ENCODE measurements at places on chromosomes 11 and 22.

GRCh38 chr11:9082575-9082974, 8.8 kb downstream of the SCUBE2 start:
- no peak for DNase-seq

- no peak for DNase-seq
Measured at GRCh38 chr22:27389727-27390075, 411.9 kb downstream of the MN1 start.

DNA sequence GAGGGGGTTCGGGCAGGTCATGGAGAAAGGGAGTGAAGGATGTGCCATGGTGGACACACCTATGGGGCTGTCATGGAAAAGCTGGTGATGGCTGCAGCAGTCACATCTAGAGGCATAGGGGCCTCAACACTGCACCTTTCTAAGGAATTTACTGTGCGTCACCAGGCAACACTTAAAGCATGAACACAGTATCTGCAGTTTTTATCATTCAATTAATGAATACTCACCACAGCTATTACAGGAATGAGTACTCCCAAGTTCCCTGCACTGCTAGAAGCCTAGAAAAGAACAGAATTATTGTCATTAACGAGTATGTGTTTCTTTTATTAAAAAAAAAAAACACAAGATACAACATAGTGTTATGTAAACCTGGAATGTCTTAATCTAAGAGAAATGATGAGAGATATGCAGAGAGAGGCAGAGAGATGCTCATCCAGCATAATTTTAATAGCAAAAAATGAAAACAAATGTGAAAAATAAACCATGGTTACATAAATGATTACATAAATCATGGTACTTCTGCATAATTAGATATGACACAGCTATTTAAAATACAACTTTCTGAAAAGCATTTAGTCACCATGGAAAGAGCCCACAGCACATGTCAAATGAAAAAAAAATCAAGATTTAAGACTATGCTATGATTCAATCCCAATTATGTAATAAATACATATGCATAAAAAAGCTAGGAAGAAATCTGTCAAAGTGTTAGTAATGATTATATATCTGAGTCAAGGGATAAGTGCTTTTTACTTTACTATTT, 19.2 kb downstream of the SERPIND1 start:
- no peak for DNase-seq

- DNase-seq = peak; percentile 38
Measured at GRCh38 chr11:112297248-112297866, 36.7 kb upstream of the PLET1 start.

DNA sequence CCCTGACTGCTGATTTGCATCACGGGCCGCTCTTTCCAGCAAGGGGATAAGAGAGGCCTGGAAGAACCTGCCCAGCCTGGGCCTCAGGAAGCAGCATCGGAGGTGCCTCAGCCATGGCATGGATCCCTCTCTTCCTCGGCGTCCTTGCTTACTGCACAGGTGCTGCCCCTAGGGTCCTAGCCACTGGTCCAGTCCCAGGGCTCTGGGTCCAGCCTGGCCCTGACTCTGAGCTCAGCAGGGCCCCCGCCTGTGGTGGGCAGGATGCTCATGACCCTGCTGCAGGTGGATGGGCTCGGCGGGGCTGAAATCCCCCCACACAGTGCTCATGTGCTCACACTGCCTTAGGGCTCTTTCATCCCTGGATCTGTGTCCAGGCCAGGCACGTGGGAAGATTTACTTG, 7.0 kb upstream of the IGLL5 start:
- no peak for DNase-seq

- DNase-seq = peak; percentile 26
Measured at GRCh38 chr11:20110908-20111669, 49.2 kb downstream of the DBX1 start.

DNA sequence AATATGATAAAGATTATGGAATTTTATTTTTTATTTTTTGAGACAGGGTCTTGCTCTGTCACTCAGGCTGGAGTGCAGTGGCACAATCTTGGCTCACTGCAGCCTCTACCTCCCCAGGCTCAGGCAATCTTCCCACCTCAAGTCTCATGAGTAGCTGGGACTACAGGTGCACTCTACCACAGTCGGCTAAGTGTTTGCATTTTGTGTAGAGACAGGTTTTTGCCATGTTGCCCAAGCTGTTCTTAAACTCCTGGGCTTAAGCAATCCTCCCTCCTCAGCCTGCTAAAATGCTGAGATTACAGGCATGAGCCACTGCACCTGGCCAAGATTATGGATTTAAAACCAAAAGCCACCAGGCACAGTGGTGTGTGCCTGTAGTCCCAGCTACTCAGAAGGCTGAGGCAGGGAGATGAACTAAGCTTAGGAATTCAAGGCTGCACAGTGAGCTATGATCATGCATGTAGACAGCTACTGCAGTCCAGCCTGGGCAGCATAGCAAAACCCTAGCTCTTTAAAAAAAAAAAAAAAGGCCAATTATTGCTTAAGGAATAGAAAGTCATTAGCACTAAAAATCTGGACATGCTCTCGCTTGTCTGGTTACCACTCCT, 20.2 kb upstream of the CCND1 start:
- DNase-seq = no peak

DNA sequence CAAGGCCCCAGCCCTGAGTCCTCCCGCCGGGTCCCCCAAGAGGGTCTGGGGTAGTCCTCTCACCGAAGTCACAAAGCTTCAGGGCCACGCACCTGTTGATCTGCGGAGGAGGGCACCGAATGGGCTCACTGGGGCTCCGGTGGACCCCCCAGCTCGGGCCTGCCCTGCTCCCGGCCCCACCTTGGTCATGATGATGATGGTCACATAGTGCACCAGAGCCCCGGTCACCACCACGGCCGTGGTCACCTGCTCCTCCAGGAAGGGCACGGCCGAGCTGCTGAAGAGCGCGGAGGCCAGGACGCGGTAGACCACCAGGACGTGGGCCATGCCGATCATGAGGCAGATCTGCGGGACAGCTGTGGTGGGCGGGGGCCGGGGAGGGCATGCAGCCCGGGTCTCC, 13.5 kb upstream of the SIGIRR start:
- DNase-seq = no peak

DNA sequence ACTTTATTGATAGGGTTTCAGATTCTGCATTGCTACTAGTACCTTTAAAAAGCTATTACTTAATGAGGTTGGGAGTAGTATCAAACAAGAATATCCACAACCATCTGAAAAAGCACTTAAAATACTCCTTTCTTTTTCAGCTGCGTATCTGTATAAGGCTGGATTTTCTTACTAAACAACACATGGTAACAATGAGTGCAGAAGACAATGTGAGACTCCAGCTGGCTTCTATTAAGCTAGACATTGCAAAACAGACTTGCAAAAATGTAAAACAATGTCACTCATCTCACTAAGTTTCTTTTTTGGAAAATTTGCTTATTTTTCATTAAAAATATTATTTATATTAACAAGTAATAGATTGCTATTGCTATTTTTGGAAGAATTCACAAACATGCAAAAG, 132.6 kb downstream of the WNT11 start:
- DNase-seq = no peak

DNA sequence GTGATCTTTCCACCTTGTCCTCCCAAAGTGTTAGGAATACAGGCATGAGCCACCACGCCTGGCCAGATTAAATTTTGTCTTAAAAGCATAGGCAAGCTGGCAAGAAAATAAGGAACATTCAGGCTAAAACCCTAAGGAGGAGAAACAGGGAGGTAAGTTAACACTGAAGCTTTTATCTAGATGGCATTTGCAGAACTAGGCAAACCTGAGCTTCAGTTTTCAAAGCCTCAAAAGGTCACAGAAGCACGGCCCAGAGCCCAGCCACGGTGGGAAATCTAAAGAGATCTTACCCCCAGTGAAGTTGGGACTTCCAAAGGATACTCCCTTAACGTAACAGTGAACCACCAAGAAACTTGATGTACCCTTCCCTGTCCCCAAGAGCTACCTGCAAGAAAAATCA, 28.4 kb downstream of the PC start:
- DNase-seq = no peak

DNA sequence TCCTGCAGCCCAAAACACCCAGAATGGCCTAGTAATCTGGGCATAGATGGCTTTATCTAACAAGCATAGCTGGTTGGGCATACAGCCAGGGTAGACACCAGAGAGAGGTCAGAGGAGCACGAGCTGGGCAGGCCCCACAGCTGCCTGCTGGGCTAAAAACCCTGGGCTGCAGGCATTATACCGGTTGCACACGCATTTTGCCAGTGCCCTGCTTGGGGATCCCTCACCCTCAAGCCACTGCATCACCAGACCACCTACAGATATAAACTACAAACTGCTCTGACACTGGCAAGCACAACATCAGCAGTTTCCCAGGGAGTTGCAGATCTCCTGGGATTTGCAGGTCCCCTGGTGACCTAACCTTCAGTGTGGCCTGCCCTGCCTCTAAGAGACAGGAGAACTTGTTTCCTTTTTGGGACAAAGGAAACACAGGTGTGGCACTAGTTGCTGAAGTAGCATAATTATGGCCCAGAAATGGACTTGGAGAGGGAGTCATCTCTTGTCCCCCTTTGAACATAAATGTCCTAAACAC, 79.1 kb upstream of the SC5D start:
- no peak for DNase-seq

- DNase-seq = no peak
Measured at GRCh38 chr11:104390651-104391050, 226.7 kb upstream of the PDGFD start.

GRCh38 chr11:117457031-117457785, 129.6 kb downstream of the CEP164 start:
- DNase-seq = no peak

DNA sequence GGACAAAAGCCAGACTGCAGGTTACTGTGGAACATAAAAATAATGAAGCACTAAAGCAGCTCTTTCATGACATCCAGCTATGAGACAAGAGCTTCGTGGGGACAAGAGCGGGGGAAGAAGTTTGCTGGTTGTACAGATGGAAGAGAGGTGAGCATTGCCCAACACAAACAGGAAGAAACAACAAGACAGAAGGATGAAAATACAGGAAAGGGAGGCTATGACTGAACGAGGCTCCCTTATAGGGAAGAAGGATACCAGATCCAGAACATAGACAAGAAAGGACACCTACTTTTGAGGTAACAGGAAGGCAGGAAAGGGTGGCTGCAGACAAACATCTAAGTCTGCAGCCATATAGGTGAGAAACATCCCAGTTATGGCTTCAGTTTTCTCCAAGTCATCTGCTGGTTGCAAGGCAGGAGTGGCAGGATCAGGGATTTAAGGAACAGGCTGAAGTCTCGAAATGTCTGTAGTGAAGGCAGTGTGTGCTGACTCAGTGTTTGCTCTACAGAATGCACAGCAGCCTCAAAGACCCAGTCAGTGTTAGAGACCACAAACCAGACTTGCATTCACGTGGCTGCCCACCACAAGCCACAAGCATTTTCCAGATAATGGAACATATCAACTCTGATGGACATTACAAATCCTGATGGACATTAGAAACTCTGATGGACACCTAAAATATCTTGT, 1.9 kb downstream of the CLTCL1 start:
- DNase-seq = no peak

DNA sequence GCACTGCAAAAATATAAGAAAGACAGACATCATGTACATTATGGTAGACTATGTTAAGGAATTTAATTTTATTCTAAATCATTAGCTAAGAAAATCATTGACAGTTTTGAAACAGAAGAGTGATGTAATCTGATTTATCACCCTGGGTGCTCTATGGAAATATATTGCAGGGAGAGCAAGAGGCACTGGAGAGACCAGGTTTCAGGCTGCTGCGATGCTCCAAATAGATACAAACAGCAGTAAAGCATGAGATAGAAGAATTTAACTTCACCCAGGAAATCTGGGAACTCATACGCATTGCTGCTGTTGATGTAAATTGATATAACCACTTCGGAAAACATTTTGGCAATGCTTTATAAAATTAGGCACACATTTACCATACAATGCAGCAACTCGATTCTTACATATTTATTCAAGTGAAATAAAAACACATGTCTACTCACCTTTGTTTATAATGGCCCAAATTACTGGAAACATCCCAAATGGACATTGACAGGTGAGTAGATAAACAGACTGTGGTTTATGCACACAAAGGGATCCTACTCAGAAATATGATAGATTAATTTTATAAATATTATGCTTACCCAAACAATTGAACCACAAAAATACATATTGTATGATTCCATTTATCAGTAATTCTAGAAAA, 535.1 kb upstream of the CHORDC1 start:
- no peak for DNase-seq

- DNase-seq = no peak
Measured at GRCh38 chr11:650482-650881, 13.4 kb downstream of the DRD4 start.

DNA sequence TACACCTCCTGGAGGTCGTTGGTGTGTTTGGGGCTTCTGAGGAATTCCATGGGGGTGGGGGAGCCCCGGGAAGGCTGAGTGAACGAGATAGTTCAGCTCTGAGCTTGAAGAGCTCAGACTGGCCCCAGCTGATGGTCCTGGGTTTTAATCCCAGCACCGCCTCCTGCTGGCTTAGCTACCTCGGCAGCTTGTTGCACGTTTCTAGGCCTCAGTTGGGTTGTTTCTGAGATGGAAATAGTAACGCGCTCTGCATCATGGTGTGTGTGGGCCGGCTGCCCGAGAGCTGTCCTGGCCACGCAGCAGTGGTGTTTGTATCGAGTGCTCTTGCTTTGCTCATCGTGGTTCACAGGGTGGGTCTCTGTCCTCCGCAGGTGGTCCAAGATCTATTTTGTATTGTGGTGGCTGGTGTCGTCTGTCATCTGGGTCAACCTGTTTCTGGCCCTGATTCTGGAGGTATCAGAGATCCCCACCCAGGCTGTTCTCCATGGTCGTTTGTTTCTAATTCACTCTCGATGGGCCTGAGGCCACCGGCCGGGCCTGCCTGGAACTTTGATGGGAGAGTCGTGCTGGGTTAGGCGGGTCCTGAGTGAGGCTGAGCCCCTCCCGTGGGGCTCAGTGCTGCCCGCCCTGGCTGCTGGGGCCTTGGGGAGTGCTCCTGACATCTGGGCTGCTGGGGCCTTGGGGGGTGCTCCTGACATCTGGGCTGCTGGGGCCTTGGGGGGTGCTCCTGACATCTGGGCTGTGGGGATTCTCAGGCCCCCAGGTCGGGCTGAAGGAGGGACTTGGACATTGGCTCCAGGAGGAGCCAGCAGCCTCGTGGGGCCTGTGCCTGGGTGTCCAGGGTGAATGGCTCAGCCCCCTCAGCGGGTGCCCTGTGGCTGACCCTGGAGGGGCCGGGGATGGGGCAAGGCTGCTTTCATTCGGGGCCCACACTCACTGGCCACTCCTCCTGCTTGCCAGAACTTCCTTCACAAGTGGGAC, 37.7 kb downstream of the TPCN2 start:
- DNase-seq = no peak

DNA sequence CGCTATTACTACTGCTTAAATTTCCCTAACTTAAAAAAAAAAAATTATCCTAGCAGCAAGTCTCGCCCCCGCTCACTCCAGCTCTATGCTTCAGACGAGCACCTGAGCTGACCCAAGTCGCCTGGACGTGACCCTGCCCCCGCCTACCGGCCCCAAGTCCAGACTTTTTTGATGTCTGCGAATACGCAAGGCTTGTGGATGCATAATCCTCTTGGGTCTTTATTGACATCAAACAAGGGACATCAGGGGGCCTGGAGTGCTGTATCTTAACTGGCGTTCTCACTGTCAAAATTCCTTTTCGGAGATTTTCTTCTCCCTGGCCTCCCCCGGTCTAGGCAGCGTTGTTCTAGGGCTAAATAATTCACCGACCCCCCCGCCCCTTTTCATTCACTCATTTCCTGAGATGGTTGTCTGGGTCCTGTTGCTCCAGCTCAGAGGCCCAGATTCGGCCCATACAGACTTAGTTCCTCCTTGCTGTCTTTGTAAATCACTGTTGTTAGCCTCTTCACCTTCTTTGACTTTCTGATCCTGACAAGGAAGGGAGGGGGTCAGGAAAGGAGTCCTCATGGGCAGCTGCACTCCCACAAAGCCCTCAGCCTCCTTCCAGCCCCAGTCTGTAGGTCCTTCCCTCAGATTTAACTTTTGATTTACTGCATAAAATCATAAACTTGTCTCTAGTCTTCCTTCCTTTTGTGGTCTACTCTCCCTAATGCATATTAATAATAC, 601 bp upstream of the LRP4 start:
- no peak for DNase-seq
